ENCODE measurements at places on chromosomes 2 and 18.

DNA sequence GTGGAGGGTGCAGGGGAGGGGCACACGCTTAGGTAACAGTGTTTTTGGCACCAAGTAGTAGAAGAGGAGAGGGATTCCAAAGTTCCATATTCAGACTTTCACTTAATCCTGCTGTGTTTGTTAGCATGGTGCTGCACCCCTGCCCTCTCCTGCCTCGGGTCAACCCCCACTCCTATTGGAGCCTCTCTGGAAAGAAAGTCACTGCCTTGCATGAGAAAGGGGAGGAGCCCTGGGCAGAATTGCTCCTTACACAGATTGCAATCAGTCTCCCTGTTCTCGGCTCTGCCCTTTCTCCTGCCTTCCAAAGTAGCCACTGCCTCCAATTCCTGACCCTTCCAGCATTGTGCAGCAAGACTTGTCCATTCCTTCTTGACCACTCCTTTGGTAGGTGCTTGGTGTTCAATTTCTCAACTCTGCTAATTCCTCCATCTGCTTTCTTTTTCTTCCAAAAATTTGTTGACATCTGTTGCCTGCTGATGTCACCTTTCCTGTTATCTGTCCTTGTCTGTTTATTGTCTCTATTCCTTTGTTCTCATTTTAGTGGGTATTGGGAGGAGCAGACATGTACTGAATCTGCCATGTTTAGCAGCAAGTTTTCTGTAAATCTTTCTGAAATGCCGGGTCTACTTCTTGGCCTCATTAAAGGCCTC lies 225.4 kb downstream of the LOXHD1 start:
- DNase-seq, result no peak

DNA sequence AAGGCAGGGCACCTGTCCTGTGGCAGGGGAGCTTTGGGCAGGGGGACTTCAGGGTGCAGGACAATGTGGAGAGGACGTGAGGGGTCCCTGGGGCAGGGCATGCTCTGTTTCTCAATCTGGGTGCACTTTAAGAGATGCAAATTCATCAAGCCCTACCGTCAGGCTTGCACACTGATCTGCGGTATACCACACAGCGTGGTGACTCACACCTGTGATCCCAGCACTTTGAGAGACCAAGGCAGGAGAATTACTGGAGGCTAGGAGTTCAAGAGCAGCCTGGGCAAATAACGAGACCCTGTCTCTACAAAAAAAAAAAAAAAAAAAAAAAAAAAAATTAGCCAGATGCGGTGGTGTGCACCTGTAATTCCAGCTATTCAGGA lies 10.2 kb upstream of the GPC1 start:
- DNase-seq, result no peak

- DNase-seq, result no peak
These were observed 18.7 kb downstream of the MEMO1 start for GRCh38 chr2:31992025-31992579.

DNA sequence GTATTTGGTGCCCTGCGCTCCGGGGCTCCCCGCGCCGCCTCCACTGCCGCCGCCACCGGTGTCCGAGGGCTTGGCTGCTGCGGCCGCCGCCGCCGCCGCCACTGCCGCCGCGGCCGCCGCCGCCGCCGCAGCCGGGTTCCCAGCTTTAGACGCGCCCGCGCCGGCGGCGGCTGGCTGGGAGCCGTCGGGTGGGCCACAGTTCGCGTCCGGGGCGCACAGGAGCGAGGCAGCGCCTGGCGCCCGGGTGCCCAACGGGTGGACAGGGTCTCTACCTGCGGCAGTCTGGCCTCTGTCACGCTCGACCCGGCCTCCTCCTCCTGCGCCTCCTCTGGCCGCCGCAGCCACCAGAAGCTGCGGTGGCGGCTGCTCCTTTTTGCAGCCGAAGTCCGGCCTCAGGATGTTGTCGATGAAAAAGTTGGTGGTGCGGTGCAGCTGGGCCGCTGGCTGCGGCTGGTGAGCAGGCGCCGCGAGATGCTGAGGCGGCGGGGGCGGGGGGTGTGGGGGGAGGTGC lies 951 bp downstream of the EN1 start:
- DNase-seq, result no peak

GRCh38 chr2:174575124-174575776 lies 22.4 kb downstream of the WIPF1 start:
- DNase-seq, result no peak

GRCh38 chr2:16908656-16909055 lies 243.0 kb upstream of the CYRIA start:
- no peak for DNase-seq

All from GM18507 (cell line).